ENCODE measurements at places on chromosomes 4 and X.

GRCh38 chrX:149493567-149494562, 11.2 kb downstream of the IDS start:
- peak; percentile 34 for DNase-seq

GRCh38 chr4:61533140-61533539, 333.0 kb downstream of the ADGRL3 start:
- no peak for DNase-seq

DNA sequence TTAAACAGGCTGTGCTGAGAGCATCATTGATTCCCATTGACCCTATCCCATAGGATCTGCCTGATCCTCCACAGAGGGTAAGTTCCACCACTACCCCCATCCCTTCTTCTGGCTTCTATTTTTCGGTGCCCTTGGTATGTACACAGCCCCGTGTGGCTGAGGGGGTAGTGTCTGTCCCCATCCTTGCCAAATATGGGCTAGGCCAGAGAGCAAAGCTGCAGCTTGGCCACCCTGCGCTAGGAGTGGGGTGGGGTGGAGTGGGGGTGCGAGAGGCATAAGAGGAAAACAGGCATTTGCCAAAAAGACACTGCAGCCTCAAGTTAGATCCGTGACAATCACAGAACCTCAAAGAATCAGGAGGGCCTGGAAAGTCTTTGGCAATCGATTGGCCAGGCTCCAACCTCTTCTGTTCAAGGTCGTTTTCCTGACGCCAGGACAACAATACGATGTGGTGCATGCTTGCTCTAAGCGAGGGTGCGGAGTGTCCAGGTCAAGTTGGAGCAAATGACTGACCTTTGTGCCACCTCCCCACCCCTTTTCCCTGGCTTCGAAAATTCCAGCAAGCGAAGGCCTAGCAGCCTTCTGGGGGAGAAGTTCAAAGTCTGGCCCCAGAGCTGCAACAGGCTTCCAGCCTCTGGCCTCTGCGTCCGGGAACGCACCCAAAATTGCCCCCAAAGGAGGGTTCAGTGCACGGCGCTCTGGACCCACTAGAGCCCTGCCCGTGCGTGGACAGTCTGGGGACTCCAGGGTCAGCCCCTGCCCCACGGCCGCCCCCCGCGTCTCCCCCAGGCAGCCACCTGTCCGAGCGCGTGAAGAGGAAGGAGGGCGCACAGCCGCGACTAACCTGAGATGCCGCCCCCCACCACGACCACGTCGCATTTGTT, 598 bp downstream of the MAOB start:
- no peak for DNase-seq

DNA sequence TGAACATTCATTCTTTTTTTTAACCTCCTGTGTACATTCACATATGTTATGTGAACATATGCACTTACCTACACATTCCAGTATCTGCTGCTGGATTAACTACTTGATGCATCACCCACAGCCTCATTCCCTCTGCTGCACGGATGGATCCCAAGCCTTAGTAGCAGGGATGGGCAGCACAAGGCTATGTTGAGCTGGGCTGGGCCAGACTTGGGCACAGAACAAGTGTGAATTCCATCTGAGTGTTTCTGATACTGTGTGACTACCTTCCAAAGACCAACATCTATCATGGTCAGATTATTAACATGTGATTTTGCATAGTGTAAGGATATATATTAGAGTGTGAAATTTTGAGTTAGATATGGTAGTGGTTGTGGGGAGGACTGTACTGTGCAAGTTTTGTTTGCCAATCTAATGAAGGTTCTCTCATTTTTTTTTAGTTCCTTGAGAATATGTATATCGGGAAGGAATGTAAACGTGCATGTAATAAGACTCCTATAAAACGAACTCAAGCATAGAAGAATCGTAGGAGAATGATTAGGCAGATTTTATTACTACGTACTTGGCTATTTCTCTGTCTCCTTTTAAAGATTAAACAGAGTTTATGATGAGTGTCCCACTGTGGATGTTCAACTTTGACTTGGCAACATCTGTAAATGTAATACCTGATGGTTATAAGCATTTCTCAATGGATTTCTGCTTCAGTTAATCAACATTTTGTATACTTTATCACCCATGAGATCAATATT, 23.4 kb upstream of the STBD1 start:
- DNase-seq: no peak

DNA sequence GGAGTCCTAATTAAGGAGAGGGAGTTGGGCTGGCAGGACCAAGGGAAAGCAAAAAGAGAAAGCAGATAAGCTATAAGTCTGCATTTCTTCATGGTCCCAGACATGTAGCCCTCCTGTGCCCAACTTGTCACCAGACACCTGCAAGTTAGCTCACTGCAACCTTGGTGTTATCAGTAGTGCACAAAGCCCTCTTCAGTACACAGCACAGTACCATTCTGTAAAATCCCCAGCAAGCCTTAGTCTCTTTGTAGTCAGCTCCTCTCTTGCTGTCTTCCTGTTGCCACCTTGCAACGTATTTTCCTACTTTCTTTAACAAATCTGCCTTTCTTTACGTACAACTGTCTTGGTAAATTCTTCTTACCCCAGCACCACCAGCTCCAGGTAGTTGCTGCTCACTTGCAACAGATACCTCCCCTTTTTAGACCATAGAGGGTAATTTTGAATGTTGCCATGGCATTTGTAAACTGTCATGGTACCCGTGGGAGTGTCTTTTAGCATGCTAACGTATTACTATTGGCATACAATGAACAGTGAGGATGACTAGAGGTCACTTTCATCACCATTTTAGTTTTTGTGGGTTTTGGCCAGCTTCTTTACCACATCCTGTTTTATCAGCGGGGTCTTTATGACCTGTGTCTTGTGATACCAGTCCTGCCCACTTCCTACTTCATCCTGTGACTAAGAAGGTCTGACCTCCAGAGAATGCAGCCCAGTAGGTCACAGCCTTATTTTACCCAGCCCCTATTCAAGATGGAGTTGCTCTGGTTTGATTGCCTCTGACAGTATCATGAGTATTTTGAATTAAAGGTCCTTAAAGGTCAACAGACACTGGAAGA, 28.3 kb upstream of the AP1S2 start:
- peak; percentile 68 for DNase-seq

GRCh38 chr4:42339935-42340406, 57.3 kb upstream of the SHISA3 start:
- DNase-seq: no peak

GRCh38 chr4:98260047-98260578, 1.1 kb upstream of the RAP1GDS1 start:
- no peak for DNase-seq

GRCh38 chr4:111854494-111855087, 290.7 kb upstream of the FAM241A start:
- DNase-seq: peak; percentile 33

DNA sequence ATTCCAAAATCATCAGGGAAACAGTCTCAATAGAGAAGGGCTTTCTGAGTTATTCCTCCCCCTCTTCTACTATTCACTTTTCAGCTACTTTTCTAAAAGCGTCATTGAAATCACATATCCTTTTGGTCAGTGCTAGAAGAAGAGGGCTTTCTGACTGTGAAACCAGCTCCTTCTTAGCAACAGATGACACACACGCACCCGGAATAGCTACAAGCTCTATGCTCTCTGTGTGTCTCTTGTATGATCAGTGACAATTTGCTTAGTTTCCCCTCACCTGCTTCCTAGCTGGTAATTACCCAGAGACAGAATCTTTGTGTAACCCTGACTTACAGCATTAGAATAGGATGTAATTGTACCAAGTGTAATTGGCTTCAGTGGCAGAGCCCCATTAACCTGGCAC, 268.1 kb upstream of the SLITRK2 start:
- no peak for DNase-seq

GRCh38 chr4:136855886-136856285, 676.4 kb downstream of the PCDH18 start:
- no peak for DNase-seq

DNA sequence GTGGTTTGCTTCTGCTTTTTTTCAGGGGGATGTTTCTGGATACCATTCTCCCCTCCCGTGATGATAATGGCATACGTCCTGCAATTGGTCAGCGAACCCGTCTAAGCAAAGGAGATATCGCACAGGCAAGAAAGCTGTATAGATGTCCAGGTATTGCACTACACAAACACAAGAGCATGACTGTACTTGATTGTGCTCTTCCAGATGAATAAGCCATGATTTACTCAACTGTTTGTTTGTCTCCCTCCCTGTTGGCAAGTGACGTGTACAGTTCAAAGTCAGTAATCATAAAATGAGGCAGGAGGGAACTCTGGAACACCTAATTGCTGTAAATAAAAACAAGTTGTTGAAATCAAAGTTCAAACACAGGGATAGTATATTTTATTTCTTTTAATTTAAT, 141.4 kb downstream of the TLL1 start:
- DNase-seq: no peak

DNA sequence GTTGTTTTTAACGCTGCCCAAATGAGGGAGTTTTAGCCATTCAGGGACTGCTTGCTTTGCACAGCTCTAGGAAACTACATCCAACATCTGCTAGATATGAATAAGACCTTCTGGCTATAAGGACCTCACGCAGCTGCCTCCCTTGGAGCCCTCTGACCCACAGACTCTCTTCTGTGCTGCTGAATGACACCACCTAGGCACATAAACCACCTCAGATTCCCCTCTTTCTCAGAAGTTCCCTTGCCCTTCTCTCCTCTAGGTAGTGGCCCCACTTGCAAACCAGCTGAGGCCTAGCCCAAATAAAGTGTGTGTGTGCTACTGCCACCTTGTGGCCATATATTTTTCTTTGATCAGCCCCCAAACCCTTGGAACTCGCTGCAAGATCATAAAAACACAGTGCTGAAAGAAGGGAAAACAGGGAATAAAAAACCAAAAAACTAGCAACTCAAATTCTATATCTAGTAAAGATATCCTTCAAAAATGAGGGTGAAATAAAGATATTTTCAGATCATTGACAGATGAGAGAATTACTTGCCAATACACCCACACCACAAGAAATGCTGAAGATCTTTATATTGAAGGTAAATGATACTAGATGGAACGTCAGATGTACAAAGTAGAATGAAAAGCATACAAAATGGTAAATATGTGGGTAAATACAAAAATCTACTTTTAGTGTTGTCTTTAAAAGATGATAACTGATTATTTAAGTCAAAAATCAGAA, 265.9 kb downstream of the ADAMTS3 start:
- peak; percentile 77 for DNase-seq

DNA sequence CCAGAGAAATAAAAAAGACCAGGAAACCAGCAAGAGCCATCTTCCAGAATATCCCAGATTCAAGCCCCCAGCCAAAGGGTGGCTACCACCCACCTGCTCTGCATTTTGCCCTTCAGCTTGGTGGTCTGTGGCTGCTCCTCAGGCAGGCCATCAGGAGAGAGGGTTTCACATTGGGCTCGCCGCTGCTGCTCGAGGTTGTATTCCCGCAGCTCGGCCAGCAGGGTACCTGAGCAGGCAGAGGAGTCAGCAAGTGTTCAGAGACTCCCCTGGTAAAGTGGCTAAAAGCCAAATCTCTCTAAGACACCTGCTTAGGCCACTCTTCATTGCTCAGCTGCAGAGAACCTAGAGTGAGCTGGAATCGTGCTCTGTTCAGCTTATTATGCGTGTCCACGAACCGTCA, 110.8 kb upstream of the HSD17B10 start:
- no peak for DNase-seq

- DNase-seq: no peak
Measured at GRCh38 chr4:87235020-87235671, 14.7 kb upstream of the KLHL8 start.

DNA sequence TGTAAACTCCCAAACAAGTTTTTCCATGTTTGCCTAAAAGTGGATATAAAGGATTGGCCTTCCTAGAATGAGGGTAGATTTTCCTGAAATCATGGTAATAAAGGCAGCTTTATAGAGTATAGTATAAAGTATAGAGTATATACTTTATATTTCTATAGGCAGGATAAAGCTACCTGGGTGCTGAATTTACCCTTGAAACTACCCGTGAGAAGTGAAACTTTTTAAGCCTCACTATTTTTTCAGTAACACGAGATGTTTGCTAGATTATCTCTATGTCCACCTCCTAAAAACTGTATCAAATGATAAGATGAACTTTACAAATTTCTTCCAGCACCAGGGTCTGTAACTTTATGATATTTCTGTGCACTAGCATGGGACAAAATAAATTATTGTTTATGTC, 340.0 kb upstream of the GALNTL6 start:
- DNase-seq: no peak

GRCh38 chr4:141220271-141220670, 424 bp upstream of the ZNF330 start:
- no peak for DNase-seq

DNA sequence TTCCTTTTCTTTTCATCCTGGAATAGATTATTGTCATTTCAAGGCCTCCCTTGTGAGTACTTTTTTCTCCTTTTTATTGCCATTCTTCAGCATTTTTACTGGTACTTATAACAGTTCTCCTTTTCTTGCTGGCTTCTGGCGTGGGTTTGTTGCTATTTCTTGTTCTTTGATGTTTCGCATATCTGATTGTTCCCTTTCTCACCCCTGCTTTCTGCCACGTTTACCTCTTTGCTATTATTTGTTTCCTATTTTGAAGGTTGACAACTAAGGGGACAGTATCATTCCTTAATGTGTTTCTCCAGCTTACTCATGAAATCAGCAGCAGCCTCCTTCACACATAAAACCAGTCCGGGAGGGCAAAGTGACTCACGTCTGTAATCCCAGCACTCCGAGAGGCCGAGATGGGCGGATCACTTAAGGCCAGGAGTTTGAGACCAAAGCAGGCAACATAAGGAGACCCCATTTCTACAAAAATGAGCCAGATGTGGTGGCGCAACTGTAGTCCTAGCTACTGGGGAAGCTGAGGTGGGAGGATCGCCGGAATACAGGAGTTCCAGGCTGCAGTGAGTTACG, 72.6 kb downstream of the DMD start:
- no peak for DNase-seq

- no peak for DNase-seq
Measured at GRCh38 chr4:117135634-117136354, 50.4 kb upstream of the TRAM1L1 start.

DNA sequence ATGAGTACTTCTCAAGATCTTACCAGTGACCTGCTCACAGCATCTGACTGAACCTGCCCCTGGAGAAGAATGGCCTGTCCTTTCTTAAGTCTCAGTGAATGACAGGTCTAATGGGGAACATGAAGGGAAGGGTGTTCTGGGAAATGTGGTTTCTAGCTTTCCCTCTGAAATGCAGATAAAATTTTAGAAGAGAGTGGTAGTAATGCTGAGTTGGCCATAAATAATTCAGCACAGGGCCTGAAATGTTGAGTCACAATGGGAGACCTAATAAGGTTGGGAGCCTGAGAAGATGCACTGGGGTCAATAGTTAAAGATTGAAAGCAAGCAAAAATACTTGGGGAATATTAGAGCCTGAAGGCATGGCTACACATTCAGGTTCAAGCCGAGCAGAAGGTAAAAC, 214.9 kb upstream of the ARHGAP24 start:
- DNase-seq: no peak

DNA sequence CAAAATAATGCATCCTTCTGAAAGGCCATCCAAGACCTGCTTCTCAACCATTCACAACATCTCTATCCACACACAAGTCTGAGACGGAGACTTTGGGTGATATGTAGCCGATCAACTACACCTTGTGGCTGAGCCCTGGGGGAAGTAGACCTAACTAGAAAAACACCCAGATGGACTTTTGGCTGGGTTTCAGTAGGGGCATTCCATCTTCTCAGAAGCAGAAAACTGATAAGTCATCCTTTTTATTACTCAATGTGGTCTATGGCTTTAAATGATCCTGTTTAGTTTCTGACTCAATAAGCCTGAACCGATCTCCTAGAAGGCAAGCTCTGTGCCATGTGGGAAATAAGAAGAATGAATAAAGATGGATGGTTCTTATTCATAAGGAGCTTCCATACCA, 82.5 kb upstream of the AFF2 start:
- no peak for DNase-seq

- DNase-seq: no peak
Measured at GRCh38 chr4:184732126-184732525, 1.8 kb downstream of the CENPU start.
